ENCODE measurements at places on chromosomes 4 and X.

GRCh38 chr4:5979981-5980380 lies 38.2 kb downstream of the C4orf50 start:
- no peak for DNase-seq

DNA sequence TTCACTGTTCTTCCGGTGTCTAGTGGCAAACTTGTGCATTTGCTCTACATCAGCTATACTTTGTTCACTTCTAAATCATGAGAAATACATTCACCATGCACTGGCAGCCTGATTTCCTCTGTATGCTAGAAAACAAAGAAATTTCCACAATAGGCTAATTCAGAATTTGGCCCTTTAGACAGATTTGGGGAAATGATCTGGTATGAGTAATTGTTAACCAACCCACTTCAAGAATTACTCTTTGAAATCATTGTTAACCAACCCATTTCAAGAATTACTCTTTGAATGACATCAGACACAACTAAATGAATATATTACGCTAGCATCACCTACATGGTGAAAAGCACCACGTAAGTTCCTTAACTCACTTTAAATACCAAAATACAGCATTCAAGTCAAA lies 14.6 kb downstream of the APBB2 start:
- DNase-seq = no peak

- no peak for DNase-seq
Measured at GRCh38 chr4:3353752-3354454, 61.1 kb downstream of the RGS12 start.

DNA sequence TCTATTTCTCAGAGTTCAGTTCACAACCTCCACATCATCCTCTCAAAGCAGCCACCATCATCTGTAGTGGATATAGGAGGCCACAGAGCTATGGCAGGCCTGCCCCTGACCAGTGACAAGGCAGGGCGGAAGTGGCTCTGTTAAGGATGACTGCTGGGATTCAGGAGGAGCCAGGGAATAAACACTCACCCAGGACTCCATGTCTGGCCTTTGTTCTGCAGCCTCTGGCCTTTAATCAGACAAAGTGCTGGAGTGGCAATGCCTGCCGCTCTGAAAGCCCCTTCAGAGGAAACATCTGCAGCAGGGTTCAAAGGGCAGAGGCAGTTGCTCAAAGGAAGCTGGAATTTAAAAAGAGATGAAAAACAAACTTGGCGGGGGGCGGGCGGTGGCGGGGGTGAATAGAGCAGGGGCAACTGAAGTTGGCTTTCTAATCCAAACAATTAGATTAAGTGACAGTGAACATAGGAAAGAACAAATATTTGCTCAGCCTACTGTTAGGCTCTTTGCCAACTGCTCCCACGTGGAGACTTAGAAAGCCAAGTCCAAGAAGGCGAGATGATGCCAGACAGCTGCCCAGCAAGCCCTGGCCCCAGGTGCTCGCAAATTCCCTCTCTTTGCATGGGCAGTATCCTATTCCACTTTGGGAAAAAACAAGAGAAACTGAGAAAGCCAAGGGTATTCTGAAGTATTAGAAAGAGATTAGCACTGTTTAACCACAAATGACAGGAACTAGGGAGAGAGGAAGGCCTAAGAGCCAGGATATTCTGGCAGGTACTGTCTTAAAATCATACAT lies 5.5 kb downstream of the MPP1 start:
- DNase-seq = no peak

DNA sequence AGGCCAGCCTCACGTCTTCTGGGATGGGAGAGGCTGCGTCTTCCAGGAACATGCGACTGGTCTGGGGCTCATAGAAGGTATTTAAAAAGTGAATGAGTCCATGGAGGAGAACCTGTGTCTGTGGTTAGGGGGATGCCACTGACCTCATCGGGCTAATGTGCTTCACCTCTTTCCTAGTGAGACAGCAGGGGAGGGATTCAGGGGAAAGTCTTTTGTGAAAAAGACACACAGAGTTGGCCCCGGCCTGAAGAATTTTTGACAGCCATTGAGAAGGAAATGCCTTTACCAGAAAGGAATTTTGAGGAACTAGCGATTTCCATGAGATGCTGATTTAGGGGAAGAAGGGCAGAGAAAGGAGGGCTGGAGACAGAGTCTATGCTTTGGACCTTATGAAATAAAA lies 11.0 kb upstream of the C4orf50 start:
- no peak for DNase-seq

DNA sequence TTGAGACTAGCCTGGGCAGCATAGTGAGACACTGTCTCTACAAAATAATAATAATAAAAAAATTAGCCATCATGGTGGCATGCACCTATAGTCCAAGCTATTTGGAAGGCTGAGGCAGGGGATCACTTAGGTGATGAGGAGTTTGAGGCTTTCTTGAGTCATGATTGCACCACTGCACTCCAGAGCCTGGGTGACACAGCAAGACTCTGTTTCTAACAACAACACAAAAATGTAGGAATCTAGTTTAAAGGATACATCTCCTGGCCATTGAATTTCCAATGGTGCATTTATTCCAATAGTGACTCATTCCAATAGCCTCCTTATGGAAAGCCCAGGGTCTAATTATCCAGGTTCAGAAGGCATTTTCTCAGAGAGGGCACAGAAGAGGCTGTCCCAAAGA lies 21.9 kb upstream of the HERC6 start:
- DNase-seq = no peak

GRCh38 chrX:148380650-148381561 lies 119.5 kb upstream of the AFF2 start:
- peak; percentile 23 for DNase-seq
